ENCODE measurements at places on chromosomes 2 and 18.

DNA sequence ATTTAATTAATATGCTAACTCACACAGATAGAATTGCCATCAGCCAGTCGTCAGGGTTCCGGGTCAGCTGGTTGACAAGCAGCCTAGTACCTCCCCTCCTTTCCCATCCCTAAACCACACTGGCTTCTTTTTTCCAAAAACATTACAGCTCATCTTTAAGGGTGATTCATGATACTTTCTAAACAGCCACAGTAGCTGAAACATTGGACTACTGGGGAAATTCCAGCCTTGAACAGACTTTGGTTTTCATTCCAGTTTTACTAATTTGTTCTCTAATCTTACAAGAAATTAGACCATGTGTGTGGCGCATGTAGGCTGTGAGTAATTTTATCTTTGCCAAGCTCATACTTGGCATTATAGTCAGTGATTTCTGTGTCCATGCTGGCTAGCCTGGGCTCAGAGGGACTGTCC, 110.8 kb downstream of the FMNL2 start:
- H3K27ac ChIP-seq = no peak overlapping the region
- no peaks in the 10 kb centered on the region for H3K27me3 ChIP-seq
- no peak overlapping the region for H3K4me3 ChIP-seq
- H3K36me3 ChIP-seq = no peaks in the 10 kb centered on the region

- H3K4me1 ChIP-seq = peaks cover 8% of the 10 kb centered on the region
- no peaks in the 10 kb centered on the region for H3K27me3 ChIP-seq
These were observed 50.8 kb downstream of the KCTD18 start for GRCh38 chr2:200459101-200459500.

DNA sequence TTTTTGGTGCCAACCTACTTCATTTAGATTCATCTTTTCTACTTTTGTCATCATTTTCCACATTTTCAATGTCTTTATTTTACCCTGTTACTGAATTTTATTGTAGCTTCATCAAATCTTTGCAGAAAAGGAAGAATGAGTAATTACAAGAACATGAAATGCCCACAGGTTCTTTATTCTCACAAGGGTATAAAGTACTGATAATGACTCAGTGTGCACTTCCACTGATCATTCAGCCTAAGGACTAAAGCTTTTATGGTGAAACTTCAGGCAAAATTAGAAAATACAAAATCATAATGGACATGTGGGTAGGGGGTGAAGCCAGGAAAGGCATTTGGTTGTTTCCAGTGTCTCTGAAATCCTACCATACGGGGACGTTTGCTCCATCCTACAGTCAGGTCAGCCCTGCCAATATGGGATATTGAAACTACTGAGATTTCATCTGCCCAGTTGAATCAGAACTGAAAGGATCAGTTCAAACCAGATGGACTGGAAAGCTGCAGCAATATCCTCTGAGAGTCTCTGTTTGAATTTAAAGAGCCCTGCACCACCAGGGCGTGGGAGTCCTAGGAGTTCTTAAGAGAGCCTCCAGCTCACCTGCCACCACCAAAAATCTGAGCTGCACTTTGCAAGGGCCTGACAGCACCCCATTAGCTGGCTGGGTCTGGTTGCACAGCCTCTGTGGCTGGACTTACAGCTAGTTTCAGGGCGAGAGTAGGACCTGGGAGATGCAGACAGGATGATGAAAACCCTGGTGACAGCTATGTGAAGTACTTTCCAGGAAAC, 390.4 kb downstream of the CMPK2 start:
- no peak for DNase-seq
- no peaks in the 10 kb centered on the region for H3K27me3 ChIP-seq
- no peak overlapping the region for H3K27ac ChIP-seq

DNA sequence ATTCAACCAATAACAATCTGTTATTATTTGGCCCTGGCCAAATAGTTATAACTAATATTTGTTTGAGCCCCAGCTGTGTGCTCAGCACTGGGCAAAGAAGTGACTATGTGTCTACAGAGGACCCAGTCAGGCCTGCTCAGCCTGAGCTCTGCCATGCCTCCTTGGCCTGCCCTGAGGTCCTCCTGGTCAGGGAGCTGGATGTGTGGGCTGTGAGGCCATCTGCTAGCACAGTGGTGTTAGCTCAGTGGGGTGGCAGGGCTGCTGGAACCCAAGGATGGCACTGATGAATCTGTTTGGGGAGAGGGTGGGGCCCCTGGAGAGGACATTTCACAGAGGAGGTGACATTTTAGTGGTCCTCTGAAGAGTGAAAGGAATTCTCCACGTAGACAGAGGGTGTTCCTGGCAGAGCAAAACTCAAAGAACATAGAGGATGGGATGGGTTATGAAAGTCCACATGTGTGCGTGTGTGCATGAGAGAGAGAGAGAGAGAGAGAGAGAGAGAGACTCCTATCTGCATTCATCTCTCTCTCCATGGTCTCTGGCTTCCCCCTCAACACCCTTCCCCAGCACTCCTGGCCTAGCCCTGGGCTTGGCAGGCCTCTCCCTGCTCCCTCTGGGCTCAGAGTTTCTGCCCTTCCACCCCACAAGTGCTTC, 21.2 kb upstream of the ATOH8 start:
- H3K4me3 ChIP-seq = no peak overlapping the region
- no peaks in the 10 kb centered on the region for H3K36me3 ChIP-seq
- no peak for DNase-seq
- H3K27ac ChIP-seq = peak overlapping the region; percentile 85

DNA sequence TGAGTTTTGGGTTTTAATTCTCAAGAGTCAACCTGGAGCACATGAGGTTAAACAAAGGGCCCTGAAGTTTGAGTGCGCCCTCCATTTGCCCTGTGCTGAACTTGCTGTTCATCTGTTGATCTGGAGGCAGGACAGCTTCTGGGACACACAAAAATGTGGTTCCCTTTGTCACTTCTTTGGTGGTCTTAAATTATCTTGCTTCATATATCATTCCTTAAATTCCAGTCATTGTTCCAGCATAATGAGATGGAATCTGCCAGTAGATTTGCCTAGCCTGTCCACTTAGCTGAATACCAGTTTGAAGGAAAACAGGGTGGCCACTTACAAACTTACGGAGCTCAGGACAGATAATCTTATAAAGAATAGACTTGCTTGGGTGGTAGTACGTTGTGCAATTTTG, 916 bp downstream of the CETN1 start:
- H3K36me3 ChIP-seq = no peaks in the 10 kb centered on the region
- no peaks in the 10 kb centered on the region for H3K27me3 ChIP-seq
- peaks cover 30% of the 10 kb centered on the region for H3K4me1 ChIP-seq
- no peak for DNase-seq
- no peak overlapping the region for H3K4me3 ChIP-seq

DNA sequence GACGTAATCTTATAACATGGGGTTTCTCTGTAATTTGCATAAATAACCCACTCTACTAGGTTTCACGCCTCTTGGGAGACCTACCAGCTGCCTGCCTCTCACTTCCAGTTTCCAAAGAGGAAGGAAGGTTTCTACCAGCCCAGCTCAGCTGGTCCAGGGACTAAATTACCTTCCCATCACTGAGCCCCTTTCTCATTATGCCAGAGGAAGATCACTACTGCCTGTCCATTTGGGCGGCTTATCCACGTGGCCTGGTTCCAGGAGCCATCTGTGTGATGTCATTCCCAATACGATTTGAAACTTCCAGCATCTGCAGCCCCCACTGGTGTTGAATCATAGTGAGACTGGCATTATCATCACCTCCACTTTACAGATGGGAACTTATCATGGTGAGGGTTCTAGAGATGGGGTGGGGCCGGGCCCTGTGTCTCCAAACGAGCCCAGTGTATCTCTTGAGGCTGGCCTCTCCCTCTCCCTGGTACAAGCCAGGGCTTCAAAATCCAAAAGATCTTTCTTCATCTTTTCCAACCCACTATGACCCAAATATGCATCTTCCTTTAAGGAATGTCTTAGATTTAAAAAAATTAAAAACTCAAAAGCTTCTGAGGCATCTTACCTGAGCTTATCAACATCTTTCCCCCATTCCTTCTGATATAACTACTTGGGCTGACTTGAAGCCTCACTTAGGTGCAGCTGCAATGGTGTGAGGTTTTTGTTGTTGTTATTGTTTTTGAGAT, 140.8 kb downstream of the DDX1 start:
- DNase-seq = peak; percentile 16
- H3K4me1 ChIP-seq = peaks cover 51% of the 10 kb centered on the region
- H3K4me3 ChIP-seq = no peak overlapping the region
- peaks cover 7% of the 10 kb centered on the region for H3K27me3 ChIP-seq
- no peaks in the 10 kb centered on the region for H3K36me3 ChIP-seq

DNA sequence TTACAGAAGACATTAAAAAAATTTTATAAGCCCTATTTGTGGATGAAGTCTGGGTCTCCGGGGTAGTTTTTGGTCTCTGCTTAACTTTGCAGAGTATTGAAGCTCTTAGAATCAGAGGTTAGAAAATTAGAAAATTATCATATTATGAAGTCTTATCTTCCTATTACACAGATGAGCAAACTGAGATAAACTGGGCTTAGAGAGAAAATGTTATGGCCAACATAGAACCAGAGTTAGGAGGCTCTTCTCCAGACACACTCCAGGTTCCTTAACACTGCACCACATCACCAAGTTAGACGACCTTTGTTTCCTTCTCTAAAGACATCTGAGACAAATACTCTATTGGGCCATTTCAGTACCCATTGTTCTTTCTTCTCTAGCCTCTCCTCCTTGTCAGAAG, 36.7 kb upstream of the NEB start:
- no peak overlapping the region for H3K4me3 ChIP-seq
- H3K36me3 ChIP-seq = peaks cover 9% of the 10 kb centered on the region
- no peak for DNase-seq
- no peaks in the 10 kb centered on the region for H3K27me3 ChIP-seq

GRCh38 chr2:149146876-149147275, 108.4 kb downstream of the LYPD6B start:
- H3K27ac ChIP-seq = no peak overlapping the region
- H3K36me3 ChIP-seq = no peaks in the 10 kb centered on the region
- peaks cover 2% of the 10 kb centered on the region for H3K27me3 ChIP-seq
- DNase-seq = no peak
- H3K4me3 ChIP-seq = no peak overlapping the region

GRCh38 chr2:67186871-67187270, 210.3 kb upstream of the ETAA1 start:
- no peak overlapping the region for H3K4me3 ChIP-seq
- no peaks in the 10 kb centered on the region for H3K4me1 ChIP-seq
- no peak overlapping the region for H3K27ac ChIP-seq

DNA sequence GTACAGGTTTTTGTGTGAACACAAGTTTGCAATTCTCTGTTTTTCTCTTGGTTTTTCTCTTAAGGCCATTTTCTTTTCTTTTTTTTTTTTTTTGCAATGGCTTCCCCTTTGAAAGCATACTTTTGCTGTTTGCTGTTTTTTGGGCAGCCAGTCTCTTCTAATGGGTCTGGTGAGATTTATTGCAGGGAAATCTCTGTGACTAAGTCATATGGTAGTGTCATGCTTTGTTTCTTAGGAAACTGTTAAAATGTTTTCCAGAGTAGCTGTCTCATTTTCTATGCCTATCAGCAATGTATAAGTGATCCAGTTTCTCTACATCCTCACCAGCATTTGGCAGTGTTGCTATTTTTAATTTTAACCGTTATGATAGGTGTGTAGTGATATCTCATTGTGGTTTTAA, 27.9 kb upstream of the CDCA7 start:
- H3K36me3 ChIP-seq = no peaks in the 10 kb centered on the region
- H3K4me3 ChIP-seq = no peak overlapping the region
- H3K4me1 ChIP-seq = no peaks in the 10 kb centered on the region
- no peak overlapping the region for H3K27ac ChIP-seq

GRCh38 chr2:3404349-3404894, 24.9 kb downstream of the TRAPPC12 start:
- H3K27ac ChIP-seq = no peak overlapping the region
- peaks cover 19% of the 10 kb centered on the region for H3K4me1 ChIP-seq
- H3K4me3 ChIP-seq = no peak overlapping the region

GRCh38 chr2:25757906-25758305, 84.5 kb upstream of the DTNB start:
- H3K4me1 ChIP-seq = no peaks in the 10 kb centered on the region
- H3K27ac ChIP-seq = no peak overlapping the region
- H3K36me3 ChIP-seq = peaks cover 17% of the 10 kb centered on the region
- no peak for DNase-seq
- H3K4me3 ChIP-seq = no peak overlapping the region
- H3K27me3 ChIP-seq = no peaks in the 10 kb centered on the region

DNA sequence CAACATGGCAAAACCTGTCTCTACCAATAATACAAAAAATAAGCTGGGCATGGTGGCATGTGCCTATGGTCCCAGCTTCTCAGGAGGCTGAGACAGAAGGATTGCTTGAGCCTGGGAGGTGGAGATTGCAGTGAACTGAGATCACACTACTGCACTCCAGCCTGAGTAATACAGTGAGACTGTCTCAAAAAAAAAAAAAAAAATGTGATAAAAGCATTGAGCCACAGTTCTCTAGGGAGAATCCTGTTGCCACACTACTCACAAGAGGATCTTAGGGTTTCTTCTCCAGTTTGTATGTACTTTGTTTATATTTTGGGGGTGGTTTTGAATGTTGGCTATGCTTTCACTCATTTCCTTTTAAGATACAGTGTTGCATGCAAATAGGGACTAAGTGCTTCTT, 62.0 kb downstream of the TMEM185B start:
- no peaks in the 10 kb centered on the region for H3K27me3 ChIP-seq
- no peak overlapping the region for H3K4me3 ChIP-seq
- DNase-seq = no peak
- no peaks in the 10 kb centered on the region for H3K36me3 ChIP-seq

- no peak overlapping the region for H3K27ac ChIP-seq
- H3K4me3 ChIP-seq = no peak overlapping the region
- H3K4me1 ChIP-seq = no peaks in the 10 kb centered on the region
These were observed 75.7 kb upstream of the CDCA7 start for GRCh38 chr2:173278794-173279526.

DNA sequence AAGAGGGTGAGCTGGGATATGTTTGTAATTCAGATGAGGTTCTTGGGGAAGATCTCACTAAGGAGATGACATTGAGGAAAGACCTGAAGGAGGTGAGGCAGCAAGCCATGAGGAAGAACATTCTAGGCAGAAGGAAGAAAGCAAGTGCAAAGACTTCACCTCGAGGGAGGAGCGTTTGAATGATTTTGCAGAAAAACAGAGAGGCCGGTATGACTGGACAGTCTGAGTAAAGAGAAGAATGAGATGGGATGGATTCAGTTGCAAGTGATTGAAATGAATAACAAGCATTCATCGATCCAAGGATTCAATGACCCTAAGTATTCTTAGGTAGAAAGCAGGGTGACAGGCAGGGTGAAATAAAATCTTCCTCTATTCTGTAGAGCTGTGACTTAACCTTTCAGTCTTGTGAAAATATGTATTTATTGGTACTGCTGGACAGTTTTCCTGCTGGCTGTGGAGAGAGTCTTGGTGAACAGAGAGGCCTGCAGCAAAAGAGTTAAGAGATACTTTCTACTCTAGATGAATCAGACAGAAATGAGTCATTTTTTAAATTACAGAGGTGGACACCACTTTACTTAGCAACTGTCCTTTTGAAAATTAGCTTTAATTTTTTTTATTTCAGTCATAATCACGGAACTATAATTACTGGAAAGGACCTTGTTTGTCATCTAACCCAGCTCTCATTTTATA, 278.4 kb downstream of the LRRTM1 start:
- H3K36me3 ChIP-seq = no peaks in the 10 kb centered on the region
- H3K27me3 ChIP-seq = no peaks in the 10 kb centered on the region
- H3K4me3 ChIP-seq = no peak overlapping the region

Measured in muscle of leg (tissue), 16 donors.